ENCODE measurements at places on chromosomes 12 and 14.

- no peak for DNase-seq
Measured at GRCh38 chr12:80698256-80698655, 9.2 kb upstream of the MYF6 start.

GRCh38 chr12:66709893-66710292 is 31.0 kb upstream of the GRIP1 start:
- DNase-seq, result no peak

GRCh38 chr12:117148642-117149041 is 41.6 kb downstream of the FBXO21 start:
- peak; percentile 18 for DNase-seq

- no peak for DNase-seq
Measured at GRCh38 chr12:80849337-80849736, 88.4 kb downstream of the LIN7A start.

DNA sequence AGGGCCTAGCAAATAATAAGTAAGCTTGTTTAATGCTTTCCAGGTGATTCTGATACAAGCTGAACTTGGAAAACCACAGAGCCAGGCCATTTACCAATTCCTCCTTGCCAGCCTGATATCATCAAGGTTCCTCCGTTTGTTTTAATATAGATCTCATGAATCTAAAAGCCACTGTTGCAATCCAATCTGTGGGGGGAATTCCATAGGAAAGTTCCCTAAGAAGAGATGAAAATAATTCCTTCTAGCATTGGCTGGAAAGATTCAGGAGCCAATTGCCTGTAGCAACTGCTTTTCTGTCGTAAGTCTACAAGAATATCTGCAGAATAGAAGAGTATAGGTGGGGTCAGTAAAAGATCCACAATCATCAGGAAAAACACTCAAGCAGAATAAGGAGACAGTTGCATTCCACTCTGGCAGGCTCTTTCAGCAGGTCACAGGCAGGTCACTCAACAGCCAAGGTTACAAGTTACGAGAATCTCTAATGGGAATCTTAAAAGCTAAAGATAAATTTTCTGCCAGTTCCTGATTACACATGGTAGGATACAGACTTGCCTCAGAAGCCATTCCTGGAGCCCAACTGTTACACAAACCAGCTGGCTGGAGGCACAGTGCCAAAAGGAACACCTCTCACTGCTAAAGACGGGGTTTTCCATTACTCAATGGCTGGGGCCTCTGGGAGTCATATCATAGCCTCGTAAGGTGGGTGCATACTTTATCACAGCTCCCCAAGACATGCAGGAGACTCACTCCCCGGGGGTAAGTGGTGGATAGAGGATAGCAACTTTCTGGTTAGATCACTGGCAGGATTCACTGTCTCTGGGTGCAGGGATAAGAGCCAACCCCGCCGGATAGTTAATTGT is 43.6 kb downstream of the FGD6 start:
- DNase-seq, result peak; percentile 50

GRCh38 chr12:5473076-5473782 is 41.3 kb downstream of the NTF3 start:
- DNase-seq, result no peak

DNA sequence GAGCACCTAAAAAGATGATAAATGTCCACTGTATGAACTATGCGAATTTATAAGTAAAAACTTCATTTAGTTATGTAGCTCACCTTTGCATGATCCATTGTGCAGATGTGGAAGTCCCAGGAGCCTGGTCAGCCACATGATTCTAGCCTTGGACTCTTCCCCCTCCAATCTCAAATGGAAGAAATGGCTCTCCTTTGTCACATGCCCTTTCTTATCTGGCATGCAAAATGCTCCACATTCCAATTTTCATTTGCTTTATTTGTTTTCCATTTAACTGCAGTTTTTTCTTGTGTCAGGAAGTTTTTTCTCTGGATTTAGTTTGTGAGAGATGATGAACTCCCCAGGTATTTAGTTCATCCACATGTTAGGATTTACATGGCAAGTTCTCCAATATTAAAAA is 73.8 kb downstream of the DYRK2 start:
- no peak for DNase-seq

DNA sequence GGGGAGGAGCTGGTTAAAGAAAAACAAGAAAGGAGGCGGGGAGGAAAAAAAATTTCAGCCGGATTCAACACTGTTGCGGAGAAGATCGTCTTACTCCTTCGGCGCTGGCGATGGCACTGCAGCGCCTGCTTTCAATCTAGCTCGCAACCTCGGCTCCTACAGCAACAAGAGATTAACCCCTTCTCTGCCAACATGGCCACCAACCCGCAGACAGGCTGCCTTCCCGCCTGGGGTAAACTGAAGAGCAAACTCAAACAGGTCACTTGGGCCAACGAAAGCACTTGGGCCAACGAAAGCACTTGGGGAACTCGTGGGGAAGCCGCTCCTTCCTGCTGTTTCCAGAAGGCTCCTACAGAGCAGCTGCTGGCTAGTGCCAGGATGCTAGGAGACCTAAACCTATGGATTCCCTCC is 73.7 kb downstream of the CIT start:
- DNase-seq, result peak; percentile 67

DNA sequence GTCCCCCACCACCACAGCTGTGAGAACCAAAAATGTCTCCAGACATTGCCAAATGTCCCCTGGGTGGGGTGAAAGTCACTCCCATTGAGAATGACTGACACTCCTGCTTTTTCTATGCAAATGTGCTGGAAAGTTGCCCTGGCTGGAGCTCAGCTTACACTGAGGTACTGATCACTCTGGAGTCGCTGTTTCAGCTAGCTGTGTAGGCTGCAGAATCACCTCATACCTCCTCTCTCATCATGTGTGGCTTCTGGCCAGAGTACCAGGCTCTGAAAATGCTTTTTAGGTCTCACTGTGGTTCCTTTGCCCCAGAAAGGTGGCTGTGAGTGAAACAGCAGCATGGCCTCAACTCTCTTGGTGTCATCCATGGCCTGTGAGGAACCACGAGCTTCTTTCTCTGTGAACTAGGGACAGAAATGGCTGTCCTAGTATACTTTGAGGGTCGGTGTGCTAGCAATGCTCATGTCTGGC is 414.4 kb downstream of the DPF3 start:
- DNase-seq, result no peak

GRCh38 chr12:106094304-106094703 is 44.5 kb downstream of the NUAK1 start:
- DNase-seq, result no peak

GRCh38 chr12:119938049-119938667 is 50.9 kb upstream of the BICDL1 start:
- peak; percentile 50 for DNase-seq

- DNase-seq, result no peak
Measured at GRCh38 chr14:24721775-24722174, 87.8 kb upstream of the GZMB start.

Measured in fibroblast of skin of scalp (primary cell).